ENCODE measurements at places on chromosomes 2 and 18.

DNA sequence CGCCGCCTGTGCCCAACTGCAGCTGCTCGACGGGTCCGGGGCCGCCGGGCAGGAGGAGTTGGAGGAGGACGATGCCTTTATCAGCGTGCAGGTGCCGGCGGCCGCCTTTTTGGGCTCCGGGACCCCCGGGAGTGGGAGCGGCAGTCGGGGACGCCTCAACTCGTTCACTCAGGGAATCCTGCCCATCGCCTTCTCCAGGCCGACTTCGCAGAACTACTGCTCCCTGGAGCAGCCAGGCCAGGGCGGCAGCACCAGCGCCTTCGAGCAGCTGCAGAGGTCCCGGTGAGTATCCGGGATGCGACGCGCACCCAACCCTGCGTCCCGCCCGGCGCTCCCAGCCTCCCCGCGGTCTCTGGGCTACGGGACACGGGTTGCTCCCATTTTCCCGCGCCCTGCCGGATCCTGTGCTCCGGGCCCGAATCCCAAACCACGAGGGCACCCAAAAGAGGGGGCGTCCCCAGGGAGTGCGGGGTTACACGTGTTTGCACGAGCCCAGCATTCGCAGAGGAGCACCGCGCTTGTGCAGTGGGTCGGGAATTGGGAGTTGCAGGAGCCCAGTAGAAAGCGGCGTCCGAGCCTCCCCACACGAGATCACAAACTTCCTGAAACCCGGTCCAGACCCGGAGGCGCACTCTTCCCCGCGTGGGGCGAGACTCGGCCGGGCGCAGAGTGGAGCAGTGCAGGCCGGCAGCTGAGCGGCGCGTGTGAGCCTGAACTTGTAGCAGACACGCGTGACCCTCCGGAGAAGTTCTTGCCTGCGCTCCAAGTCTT is 1.2 kb downstream of the CABLES1 start:
- DNase-seq: no peak

DNA sequence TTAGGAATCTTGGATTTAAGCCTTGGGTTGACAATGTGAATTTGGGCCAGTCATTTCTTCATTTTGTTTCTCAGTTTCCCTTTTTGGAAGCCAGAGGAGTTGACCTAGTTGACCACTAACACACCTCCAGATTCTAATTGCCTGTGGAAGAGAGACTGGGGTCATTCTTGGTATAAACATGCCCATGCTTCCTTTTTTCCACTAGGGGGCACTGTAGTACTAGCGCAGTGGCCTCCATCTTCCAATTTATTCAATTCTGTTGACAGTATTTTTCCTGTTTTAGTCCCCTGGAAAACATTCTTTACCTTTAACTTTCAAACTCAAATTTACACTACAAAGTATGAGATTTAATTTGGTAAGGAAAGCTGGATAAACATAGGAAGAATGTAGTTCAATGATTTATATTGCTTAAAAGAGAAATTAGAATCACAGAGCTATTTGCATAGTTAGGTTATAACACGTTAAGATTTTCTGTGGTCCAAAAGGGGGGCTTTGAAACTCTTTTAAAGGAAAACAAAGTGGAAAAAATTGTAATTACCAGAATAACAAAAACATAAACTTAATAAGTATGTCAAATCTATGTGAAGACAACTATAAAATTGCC is 57.5 kb upstream of the AGPS start:
- no peak for DNase-seq

GRCh38 chr2:221019668-221020067 is 552.4 kb downstream of the EPHA4 start:
- no peak for DNase-seq

DNA sequence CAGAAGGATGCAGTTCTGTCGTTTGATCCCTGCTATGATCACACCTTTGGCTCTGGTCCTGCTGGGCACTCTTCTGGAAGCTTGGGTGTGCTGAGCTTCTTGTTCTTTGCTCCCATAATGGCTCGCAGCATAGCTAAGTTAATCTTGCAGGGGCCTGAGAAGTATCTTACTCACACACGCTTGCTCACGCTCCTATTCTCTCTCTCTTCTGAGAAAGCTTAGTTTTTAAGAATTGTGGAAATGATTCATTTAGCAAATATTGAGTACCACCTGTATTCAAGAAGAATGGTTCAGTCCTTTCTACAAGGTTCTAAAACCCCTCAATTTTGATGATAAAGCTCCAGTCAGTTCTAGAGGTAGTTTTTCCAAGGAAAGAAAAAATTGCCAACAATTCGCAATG is 40.6 kb downstream of the XRCC5 start:
- no peak for DNase-seq

GRCh38 chr2:28224648-28225472 is 167.8 kb upstream of the FOSL2 start:
- no peak for DNase-seq

- DNase-seq: no peak
Observed at GRCh38 chr2:236262238-236262637, 2.0 kb downstream of the ASB18 start.

DNA sequence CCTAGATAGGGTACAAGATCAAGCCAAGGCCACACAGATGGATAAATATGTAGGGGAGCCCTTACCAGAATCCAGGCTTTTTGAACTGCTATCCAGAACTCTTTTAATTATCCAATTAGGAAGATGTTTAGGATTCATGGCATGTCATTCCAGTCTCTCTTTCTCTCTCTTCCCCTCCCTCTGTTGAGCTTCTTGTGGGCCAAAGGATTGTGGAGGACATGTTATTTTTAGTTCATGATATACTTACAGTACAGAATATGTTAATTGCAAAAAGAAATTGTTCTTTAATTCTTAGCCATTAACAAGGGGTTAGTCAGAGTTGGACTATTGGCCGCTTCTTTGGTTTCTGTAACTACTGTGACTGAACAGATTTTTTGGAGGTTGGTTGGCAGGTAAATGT is 113.0 kb downstream of the SETBP1 start:
- no peak for DNase-seq

DNA sequence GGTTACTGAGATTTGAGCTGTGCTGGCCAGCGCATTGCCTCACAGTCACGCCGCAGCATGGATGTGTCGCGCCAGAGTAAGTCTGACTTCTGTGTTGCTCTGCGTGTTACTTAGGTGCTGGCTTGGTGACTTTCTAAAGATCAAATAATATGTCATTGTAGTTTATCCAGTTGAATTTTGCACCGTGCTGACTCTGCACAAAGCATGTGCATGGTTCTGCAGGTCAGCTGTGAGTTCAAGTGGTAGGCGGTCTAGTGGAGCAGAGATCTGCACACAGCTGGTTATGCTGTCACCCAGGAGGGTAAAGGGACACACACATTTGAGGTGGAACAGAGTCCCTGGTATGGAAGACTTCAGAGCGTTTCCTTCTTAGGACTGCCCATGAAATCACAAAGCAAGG is 105.1 kb downstream of the CEP192 start:
- DNase-seq: no peak

DNA sequence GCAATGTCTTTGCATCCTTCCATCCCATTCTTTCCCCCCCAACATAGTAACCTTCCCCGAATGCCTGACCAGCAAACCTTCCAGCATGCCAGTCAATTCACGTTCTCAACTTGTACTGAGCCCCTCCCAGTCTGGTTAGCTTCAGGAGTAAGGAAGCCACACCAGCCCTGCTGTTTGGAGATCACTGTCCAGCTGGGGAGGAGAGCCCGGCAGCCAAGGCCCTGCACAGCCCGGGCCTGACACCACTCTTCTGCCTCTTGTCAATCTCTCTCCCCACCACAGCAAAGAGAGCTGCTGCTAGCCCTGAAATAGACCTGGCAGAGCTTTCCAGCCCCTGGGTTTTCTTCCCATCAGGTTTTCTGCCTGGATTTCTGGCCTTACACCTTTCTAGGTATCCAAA is 185.8 kb upstream of the ID2 start:
- DNase-seq: no peak

- no peak for DNase-seq
Observed at GRCh38 chr2:74441690-74442482, at the start of gene RTKN. TSS of gene RTKN (minus strand) at chr2:74441937. CDS start at chr2:74441816, 121 bp downstream.

DNA sequence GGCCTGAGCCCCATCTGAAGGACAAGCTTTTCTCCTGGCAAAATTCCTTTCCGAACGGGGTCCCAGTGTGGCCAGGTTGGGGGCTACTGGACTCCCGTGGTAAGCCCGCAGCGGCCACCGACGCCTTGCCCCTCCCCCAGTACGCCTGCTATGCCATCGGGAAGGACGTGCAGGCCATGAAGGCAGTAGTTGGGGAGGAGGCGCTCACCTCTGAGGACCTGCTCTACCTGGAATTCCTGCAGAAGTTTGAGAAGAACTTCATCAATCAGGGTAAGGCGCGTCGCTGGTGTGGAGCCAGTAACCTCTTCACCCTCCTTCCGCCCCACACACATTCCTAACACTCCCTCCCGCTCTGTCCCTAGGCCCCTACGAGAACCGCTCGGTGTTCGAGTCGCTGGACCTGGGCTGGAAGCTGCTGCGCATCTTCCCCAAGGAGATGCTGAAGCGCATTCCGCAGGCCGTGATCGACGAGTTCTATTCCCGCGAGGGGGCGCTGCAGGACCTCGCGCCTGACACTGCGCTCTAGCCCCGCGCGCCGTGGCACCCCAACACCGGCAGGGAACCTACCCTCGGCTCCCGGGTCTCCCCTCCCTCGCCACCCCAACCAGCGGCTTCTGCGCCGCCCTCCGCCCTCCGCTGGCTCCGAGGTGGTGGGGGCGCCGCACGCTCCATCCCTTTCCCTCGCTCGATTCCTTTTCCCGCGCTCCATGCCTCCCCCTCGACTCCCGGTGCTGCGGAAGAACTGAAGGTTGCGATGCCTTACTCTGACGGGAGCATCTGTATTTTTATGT is 13.6 kb upstream of the ANKRD53 start:
- peak; percentile 81 for DNase-seq

- peak; percentile 46 for DNase-seq
Observed at GRCh38 chr2:232876161-232876977, 6.3 kb downstream of the SNORC start.

- no peak for DNase-seq
Observed at GRCh38 chr2:36609507-36609906, 11.5 kb upstream of the FEZ2 start.

GRCh38 chr18:64398320-64398719 is 249.4 kb upstream of the LINC00305 start:
- no peak for DNase-seq

GRCh38 chr2:37325625-37326071 is 1.0 kb upstream of the PRKD3 start:
- DNase-seq: no peak

DNA sequence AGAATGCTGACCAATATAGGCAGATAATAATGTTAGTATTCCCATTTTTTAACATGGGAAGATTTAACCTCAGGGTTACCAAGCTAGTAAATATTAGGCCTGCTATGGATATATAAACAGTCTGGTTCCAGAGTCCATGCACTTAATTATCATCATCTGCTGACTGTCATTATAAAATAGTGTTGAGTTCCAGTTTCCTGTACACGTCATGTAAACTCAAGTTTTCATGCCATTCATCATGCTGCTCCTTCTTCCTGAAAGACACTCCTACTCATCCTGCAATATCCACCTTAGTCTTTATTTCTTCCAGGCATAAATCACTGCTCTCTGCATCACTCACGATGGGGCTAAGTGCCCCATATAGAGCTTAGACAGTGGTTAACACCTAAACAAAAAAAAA is 420.8 kb upstream of the SPHKAP start:
- DNase-seq: no peak

DNA sequence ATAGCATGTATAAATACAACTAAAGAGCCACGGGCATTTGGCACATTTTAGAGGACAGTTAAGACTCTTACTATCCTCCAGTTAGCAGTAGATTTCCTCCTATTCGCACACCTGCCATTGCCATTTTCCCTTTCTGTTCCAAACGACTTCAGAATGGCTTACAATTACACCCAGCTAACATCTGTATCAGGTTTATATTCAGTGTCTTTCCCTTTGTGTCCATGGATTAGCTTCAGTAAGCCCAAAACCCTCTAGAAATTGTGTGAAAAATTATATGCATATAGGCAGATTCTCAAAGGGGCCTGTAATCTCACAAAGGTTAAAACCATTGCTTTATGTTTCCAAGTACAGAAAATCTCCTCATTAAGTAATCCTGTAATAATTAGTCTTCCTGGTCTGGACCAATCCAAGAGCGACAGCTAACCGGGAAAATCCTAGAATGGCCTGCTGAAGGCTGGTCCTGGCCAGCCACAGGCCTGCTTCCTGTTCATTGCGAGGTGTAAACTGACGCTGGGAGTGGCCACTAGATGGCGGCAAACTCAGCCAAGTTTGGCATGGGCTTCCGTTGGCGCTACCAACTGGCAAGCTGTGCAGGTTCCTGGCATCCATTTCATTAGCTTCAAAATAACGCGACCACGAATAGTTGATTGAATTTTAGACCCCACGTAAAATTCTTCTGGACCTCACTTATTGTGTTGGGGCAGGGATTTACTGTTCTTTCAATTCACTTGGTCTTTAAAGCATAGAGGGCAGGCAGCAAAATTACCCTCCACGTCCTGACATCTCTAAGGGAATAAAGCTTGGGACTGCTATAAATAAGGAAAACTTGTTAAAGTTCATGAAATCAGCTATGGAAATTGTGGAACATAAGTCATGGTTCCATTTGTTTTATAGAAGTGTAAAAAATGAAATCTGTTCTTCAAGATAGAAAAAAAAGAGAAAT is 17.1 kb downstream of the ARHGAP25 start:
- DNase-seq: peak; percentile 93

DNA sequence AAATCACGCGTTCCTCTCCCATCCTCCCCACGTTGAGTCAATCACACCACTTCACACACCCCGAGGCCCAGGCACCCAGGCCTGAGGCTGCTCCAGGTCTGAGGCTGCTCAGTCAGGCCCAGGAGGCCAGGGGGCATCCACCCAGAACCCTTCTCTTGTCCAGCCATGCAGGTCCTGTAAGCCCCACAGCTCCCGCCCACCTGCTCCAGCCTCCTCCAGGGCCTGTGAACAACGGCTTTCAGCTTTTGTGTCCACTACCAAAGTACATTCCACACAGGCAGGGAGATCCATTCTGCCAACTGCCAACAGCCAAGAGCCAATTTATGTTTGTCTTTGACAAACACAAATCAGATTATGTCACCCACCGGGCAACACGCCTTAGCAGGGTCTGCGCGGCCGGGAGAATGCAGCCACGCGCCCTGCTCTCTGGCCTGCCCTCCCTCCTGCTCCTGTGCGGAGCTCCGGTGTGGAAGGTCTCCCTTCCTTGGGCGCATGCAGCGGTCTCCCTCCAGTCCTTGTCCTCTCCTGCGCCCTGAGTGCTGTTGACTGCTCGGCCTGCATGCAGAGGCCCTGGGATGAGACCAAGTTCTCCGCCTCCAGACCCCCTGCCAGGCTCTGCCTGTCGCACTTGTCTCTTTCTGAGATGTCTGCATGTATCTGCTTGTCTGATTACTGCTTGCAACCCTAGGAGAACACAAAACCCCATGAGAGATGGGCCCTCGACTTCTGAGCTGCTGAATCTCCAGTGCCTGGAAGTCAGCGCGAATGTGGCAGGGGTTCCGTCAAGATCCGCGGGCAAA is 146.6 kb downstream of the ZNF516 start:
- DNase-seq: no peak

DNA sequence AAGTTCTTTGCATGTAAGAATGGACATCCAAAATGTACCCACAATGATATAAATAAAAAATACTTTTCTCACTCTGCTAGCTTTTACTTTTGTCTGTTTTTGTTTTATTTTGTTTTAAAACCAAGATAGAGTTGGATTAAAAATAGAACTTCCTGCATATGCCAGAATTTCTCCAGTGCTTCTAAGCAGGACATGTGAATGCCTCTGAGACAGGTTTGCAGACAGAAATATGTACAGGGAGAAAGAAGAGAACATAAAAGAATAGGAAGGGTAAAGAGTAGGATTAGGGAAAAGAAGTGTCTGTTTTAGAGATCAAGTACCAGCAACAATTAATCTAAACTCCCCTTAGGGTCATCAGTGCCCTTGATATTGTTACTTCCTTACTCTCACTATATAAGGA is 114.4 kb downstream of the BMPR2 start:
- DNase-seq: no peak

GRCh38 chr2:107584577-107584976 is 242.1 kb upstream of the RGPD4 start:
- DNase-seq: no peak
